Inflammatory macrophage treated with lipopolysaccharide for 1 hour (primary cell): ENCODE measurements at places on chromosomes 3 and 15.

GRCh38 chr3:148540851-148541250 is 156.9 kb upstream of the AGTR1 start:
- no peak for DNase-seq

DNA sequence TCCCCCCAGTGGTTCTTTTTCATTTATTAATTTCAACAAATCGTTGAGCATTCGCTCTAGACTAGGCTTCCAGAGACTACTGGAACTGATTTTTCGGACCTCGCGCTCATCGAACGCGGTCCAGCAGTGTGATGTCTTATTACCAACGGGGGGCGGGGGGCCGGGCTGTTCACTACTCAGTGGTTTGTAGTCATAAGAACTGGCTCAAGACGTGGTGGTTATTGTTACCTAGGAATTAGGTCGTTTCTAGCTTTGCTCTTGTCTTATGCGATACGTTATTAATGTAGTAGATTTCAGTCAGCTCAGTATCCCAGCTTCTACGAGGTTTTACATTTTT is 858 bp downstream of the RBM5 start:
- DNase-seq = no peak

DNA sequence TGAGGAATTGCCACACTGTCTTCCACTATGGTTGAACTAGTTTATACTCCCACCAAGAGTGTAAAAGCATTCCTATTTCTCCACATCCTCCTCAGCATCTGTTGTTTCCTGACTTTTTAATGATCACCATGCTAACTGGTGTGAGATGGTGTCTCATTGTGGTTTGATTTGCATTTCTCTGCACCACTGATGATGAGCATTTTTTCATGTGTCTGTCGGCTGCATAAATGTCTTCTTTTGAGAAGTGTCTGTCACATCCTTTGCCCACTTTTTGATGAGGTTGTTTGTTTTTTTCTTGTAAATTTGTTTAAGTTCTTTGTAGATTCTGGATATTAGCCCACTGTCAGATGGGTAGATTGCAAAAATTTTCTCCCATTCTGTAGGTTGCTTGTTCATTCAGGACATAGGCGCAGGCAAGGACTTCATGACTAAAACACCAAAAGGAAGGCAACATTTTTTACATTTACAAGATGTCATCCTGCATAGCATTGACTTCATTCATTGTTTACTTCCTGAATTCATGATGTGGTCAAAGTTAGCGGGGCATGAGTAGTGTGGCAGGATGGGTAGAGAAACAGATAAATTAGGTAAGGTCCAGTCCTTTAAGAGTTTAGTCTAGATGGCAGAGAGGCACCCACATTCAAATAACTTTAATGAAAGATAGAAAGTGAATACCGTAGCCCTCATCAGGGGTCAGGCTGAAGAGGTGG is 45.1 kb upstream of the LPP start:
- DNase-seq = no peak

DNA sequence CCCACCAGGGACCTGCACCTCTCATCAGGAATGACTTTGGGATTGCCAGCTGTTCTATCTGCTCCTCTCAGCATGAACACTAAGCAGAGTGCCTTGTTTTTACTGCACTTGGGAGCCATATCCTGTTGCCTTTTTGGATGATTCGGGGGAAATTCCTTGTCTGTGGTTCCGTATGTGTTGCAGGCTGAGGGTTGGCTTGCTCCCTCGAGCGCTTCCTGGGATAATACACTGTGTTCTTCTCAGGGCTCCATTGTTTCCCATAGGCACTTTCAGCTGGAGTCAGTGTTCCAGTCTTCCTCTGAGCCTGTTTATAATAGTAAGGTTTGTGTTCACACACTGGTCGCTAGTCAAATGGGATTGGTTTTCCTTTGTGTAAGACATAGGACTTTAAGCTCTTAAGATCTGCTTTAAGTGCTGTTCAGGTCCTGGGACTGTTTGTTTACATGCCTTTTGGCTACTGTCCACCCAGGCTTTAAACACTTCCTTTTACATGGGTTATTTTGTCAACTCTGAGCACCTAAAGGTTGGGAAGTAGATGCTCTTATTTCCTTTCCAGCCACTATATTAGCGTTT is 23.4 kb downstream of the BOC start:
- no peak for DNase-seq

DNA sequence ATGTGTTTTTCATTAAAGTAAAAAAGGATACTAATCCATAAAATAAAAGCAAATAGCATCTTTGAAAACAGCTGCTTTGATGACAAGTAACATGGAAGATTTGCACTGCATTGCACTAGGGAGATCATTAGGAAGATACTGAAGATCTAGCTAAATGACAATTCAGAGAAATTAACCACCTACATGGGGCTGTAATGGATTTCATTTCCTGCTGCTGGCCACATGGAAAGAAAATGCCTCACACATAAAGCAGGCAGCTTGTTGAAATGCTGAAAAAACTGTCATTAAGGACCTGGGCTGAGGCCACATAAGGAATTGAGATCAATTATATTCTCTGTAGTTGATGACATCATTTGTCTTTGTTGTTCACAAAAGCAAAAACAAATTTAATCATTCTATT is 94.1 kb downstream of the PYDC2 start:
- DNase-seq = no peak

GRCh38 chr3:102718651-102719050 is 283.8 kb downstream of the ZPLD1 start:
- DNase-seq = no peak

DNA sequence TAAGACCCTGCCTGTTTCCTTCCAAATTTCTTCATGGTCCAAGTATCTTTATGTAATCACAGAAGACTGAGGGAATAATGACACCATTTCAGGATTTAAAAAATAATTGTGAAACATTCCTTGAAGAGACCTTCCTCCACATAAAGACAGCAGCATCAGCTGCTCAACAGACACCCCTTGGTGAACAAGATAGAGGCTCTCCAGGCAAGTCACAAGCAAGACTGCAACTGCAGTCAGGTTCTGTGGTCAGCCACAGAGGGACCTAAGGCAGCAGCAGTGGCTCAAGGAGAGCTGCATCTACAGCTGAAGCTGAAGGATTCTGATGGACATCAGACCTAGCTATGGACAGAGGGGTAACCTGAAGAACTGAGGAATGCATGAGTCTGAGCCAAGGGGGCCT is 97.2 kb upstream of the C3orf80 start:
- no peak for DNase-seq

- DNase-seq = no peak
Observed at GRCh38 chr3:150073513-150073912, 102.8 kb upstream of the PFN2 start.

DNA sequence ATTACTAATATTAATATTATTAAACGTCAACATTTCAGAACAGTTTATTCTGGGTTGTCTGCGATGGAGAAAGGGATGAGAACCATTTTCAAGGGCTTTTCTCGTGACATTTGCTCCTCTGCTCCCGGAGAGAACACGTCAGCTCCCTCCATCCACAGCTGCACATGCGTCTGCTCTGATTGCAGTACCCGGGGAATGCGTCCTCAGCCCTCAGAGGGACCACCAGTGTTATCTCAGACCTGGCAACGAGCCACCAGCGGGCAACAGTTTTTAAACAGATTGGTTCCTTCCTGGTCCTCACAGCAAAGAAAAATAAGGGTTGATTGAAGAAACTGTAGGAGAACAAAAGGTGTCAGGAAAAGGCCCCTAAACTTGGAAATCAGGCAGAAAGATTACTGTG is 202.2 kb upstream of the ADAMTS9 start:
- no peak for DNase-seq

DNA sequence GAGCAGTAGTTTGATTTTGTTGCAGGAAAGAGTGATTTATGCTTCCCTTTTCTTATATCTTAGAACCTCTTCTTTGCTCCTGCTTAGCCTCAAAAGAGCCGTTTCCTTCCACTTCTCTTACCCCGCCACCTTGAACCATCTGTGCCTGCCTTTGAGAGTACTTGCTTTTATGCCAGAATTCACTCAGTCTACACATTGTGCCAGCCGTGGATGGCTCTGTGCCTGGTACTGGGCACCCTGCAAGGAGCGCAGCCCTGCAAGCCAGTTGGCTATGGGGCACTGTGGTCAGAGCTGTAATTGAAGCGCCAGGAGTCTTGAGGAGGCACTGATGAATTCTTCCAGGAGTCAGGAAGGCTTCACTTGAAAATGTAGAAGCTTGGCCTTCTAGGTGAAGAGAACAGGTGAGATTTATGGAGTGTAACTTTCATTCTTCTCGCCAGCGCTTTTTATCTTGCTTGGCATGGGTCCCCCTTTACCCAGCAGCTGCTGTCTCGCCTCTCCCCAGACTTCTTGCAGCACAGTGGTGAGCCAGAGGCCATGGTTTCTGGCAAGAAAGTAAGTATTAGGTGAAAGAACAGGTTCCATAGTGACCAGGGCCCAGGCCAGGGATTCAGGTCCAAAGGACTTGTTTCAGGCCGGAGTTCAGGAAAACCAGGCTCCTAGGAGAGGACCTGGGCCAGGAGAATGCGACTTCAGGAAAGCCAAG is 4.9 kb downstream of the TMED3 start:
- DNase-seq = no peak

DNA sequence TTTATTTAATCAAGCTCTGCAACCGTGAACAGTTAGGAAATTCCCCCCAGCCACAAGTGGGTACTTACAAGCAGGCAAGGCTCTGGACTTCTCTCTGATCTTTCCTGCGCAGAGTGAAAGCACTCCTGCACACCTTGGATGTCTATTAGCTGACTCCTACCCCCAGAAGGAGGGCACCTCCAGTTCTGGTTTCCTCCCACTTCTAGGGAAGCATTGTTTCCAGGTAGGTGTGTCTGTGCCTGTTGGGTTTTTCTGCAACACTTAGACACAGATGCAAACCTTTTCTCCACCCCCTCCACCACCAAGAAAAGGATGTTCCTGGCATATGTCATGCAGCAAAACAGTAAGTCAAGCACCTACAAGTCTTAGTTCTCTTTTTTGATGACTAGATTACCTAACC is at the start of gene ZBED2:
Gene ZBED2 (minus strand): TSS at position 115 of the 400 bp plus-strand sequence. CDS start 1,145 bp downstream, outside the sequence.
- DNase-seq = no peak

- DNase-seq = no peak
Observed at GRCh38 chr15:60721707-60722106, 242.8 kb upstream of the ICE2 start.

- no peak for DNase-seq
Observed at GRCh38 chr15:83610901-83611685, 42.8 kb upstream of the ADAMTSL3 start.

DNA sequence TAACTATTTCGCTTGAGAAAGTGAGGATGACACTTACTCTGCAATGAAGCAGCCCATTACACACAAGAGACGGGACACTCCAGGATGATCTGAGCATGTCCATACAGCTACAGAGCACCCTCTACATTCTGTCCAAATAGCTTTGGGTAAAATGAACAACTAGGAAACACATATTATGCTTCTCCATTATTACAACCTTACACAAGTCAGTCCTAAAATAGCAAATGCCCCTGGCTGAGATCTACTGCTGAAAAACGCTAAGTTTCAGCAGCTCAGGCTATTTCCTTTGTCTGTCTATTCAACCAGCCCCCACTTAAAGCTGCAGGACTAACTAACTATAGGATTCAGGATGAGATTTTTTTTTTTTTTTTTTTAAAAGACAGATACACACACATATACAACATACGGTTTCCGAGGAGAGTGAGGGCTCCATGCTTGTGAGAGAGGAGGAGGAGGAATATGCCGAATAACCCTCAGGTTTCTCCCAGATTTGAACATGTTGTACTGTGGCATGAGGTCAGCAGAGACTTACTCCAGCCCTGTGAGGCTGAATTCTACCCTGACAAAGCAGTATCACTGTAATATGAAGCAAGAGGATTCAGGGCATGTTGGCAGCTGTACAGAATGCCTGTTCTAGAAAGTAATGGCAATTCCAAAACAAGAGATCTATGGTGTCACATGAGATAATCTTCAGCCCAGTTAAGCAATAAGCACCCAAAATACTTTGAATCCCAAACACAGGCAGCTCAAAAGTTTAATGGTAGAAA is 117.3 kb upstream of the PLXND1 start:
- DNase-seq = no peak

DNA sequence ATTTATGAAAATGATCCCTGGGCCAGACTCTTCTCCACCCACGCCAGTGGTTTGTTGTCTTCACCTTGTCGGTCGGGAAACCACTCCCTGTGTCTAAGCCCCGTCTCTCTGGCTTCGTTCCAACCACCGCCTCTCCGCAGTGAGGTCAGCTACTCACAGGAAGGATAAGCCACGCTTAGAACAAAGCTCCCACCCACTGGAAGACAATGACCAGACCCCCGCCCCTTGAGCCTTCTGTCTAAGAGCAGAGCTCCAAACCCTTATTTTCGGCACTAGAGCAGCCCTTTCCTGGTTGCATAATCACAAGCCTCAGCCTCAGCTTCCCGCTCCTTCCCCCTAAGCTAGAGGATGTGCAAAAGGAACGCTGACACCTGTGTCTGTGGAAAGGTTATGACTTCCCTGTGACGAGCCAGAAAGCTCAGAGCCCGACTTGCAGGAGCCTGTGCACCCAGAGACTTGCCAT is 114.9 kb upstream of the MEF2A start:
- peak; percentile 55 for DNase-seq

- DNase-seq = peak; percentile 89
Observed at GRCh38 chr15:58957101-58957973, 23.9 kb upstream of the SLTM start.
